ENCODE measurements at places on chromosomes 12 and 14.

DNA sequence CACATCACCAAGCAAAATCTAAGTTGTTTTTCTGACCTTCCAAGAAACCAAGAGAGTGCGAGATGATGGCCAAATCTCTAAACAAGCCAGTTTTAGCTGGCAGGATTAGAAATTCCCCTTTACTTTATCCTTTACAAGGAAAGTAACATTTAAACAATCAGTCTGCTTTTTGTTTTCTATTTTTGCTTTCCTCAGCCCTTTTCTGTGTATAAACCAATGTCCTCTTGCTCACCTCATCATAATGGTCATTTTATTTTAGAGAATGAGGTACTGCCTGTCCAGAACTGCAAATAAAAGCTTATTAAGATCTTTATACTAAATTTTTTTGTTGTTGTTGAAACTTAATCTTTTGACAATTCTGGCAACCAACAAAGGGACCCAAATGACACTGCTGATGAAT, 442.4 kb upstream of the GARIN6 start:
- DNase-seq = no peak

- DNase-seq = no peak
Observed at GRCh38 chr12:74646831-74647230, 109.2 kb downstream of the ATXN7L3B start.

GRCh38 chr14:98237939-98238338, 1034.1 kb downstream of the BCL11B start:
- DNase-seq = no peak

DNA sequence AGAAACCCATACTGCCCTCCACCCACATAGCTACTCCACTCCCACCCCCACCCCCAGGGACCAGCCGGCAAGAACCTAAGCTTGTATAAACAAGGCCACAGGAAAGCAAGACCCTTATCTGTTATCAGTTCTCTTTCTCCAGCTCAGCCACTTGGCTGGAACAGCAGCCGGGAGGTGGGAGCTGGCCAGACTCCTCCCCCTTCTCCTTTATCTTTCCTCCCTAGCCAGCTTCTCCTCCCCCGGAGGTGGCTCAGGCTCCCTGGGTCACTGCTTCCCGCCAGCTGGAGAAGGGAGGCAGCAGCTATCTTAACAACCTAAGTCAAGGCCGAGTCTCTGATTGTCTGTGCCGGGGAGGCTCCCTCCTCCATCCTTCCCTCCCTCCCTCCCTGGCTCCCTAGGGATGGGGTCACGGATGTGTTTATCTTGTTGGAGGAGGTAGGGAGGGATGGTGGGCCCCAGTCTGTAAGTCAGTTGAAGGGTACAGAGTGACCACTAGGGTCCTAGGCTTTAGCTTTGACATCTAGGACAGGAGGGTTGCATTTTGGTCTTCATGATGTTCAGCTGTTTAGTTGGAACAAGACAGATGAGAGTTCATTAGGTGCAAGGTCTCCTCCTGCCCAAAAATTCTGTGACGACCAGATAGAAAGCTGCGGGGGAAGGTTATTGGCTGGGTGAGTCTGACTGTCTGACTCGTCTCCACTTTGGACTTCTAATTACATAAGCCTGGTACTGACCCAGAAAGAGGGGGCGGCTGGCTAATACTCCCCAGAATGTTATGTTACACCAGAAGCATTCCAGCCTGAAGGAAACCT, 29.7 kb downstream of the ZFP36L1 start:
- no peak for DNase-seq

DNA sequence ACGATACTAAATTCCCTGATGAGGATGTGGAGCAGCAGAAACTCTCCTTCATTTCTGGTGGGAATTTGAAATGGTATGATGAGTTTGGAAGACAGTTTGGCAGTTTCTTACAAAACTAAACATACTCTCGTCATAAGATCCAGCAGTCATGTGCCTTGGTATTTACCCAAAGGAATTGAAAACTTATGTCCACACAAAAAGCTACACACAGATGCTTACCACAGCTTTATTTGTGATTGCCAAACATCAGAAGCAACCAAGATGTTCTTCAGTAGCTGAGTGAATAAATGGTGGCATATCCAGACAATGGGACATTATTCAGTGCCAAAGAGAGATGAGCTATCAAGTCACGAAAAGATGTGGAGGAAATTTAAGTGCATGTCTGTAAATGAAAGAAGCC, 10.7 kb upstream of the APOLD1 start:
- DNase-seq = no peak

DNA sequence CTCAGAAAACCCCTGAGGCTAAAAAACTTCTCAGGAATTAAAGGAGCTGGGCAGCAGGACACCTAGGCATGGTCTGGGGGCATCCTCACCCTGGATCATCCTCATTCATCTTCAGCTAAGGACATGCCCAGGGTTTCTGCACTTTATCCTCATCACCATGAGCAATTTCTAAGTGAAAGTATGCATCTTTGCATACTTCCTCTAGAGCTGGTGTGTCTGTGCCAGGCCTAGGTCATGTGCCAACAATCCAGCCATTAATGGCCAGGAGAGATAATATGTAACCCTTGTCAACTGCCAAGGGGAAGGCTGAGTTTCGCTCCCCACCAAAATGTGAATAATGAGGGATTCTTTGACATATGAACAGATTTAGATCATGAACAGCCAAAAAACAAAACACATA, 160.5 kb downstream of the KITLG start:
- no peak for DNase-seq

DNA sequence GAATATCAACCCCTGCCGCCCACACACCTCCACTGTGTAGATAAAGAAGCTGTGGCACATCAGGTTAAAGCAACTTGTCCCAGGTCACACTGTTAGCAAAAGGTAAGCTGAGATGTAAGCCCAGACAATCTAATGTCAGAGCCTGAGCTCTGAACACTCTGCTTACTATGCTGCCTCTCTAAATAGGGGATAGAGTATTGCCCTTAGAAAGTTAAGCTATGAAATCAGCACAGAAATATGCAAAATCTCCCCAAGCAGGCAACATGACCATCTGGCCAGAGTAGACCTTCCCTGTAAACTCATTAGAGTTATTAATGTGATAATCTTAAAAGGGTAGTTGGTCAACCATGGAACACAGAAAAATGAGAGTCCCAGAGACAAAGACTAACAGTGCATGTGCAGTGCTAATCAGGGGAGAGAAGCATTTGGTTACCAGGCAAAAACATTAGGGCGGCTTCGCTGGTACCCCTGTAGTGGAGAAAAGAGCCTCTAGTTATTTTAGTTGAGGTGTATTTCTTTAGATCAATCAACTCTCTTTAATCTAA, 171.0 kb downstream of the BTG1 start:
- DNase-seq = no peak

- DNase-seq = no peak
Observed at GRCh38 chr12:79659961-79660431, 30.8 kb downstream of the PAWR start.

- DNase-seq = no peak
Observed at GRCh38 chr14:79686196-79686595, 525.1 kb downstream of the DIO2 start.

DNA sequence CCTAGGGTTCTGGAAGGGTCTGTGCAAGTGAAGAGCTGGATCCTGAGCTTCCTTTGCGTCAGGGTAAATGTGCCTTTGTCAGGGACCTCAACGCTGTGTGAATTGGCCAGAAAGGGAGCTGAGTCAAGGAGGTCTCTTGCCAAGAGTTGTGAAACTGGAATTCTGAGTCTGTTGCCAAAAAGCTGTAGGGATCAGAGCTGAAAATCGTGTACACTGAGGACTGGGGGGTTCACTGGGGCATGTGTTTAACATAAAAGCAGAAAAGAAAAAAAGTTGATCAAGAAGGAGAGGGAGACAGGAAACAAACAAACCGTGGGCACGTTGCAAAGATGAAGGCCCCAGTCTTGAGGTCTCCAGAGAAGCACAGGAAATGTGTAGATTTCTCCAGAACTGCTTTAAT, 1081.5 kb downstream of the VRK1 start:
- no peak for DNase-seq

DNA sequence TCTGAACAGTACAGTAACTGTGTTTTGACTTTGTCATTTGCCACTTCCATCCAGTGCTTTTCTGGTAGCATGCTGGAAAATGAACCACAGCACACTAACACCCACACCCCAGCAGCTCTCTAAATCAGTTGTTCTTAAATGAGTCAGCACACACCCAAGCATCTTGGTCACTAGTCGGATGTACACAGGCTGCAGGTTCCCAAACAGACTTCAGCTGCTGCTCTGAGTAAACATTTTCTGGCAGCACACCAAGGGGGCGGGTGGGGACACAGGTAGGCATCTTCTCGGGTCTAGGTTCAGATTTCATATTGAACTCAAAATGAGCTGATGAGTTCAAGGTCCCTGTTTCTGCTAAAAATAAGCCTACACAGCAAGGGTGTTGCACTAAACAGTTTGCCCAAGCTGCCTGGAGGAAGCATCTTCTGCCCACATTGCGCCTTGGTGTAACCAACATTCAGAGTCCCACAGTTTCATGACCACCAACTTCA, 39.8 kb downstream of the IFNG start:
- DNase-seq = peak; percentile 92

- no peak for DNase-seq
Observed at GRCh38 chr14:20564501-20564997, 3.7 kb upstream of the RNASE9 start.

GRCh38 chr14:36845356-36846012, 183.8 kb downstream of the PAX9 start:
- DNase-seq = no peak

- DNase-seq = no peak
Observed at GRCh38 chr12:29333178-29333577, 47.8 kb downstream of the ERGIC2 start.
